Activated CD4-positive, alpha-beta T cell treated with anti-CD3 and anti-CD28 coated beads for 4 hours (primary cell): ENCODE measurements at places on chromosomes 6 and 20.
A peak's percentile ranks its signal among the peaks of the same experiment; 100 is the strongest.

GRCh38 chr6:33641144-33641543, 20.0 kb downstream of the ITPR3 start:
- no peak for DNase-seq

GRCh38 chr6:64985726-64986125, 721.3 kb downstream of the EYS start:
- DNase-seq = no peak

GRCh38 chr20:8616792-8617191, 452.1 kb upstream of the PLCB4 start:
- no peak for DNase-seq

GRCh38 chr6:35302604-35303241, 5.1 kb downstream of the DEF6 start:
- peak; percentile 92 for DNase-seq

DNA sequence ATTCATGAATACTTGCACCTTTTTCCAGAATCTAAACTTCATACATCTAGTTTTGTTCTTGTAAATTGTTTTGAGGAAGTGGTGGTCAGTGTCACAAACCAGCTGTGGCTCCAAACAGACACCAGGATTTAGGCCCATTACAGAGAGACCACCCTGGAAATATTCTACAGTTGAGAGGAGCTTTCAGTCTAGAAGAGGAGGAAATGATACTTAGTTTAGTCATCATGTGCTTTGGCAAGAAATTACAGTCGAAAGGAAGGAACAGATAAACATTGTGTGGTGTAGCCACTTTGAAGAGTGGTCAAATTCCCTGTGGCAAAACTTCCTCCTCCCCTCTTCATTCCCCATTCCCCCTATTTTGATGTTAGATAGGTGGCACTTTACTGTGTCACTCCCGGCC, 15.7 kb downstream of the DCBLD1 start:
- DNase-seq = no peak

DNA sequence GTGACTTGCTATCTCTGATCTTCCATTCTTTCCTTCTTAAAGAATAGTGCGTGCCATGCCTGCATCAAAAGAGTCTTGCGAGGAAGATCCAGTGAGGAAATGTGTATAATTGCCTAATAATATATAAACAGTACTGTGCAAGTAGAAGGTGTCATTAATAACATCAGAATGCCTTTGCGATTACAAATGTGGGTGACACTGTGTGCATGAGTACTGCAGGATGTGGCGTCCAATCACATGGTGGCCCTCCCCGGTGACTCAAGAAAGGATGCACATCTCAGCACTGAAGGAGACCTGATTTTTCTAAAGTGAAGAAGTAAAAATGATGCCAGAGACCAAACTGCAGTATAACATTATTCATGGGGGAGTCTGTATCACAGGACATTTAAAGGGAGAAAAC, 107.5 kb upstream of the EDN1 start:
- no peak for DNase-seq

- DNase-seq = peak; percentile 23
Measured at GRCh38 chr6:28134015-28134414, 7.7 kb upstream of the ZKSCAN8 start.

DNA sequence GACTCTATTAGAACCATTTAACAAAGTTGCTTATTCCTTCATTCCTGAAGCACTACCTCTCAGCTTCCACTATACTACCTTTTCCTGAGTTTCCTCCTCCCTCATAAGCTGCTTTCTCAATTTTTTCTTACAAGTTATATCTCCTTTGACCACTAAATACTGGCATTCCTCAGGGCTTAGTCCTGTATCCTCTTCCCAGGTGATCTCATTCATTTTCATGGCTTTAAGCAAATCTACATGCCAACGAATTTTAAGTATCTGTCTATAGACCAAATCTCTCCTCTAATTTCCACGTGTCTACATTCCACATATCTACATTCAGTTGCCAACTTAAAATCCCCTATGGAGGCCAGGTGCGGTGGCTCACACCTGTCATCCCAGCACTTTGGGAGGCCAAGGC, 134.7 kb downstream of the BTBD9 start:
- DNase-seq = no peak

DNA sequence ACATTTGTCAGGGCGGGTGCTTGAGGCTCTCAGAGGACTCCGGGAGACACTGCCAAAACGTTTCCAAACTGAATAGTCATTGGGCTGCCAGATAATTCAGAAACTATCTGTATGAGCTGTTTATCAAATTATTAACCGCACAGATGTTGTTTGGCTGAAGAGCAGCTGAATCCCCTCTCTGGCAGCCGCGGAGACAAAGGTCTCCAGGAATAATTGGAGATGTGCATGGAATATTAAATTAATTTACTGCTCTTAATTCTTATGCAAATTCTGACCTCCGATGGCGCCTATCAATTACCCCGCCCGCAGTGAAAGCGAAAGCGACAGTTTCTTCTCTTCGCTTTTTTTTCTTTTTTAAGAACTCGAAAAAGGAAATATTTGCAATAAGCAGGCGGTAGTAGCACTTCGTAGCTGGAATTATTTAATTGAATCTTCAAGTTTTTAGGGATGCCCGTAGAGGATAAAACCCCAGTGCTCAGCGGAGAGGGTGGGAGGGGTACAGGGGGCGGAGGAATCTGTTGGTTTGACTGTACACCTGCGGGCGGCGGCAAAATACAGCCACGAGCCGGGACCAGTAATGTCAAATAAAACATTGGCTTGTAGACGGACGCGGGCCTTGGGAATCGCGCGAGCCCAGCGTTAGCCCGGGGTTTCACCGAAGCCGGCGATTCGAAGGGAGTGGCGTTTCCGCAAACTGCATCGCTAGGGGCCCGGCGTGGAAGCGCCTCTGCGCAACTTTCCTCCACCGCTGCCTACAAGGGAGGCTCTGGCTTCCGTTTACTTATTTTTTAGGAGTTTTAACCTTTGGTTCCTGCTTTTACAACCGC, 6.2 kb downstream of the LINC00237 start:
- DNase-seq = no peak

- no peak for DNase-seq
Measured at GRCh38 chr6:151242420-151242861, 2.7 kb downstream of the AKAP12 start.

DNA sequence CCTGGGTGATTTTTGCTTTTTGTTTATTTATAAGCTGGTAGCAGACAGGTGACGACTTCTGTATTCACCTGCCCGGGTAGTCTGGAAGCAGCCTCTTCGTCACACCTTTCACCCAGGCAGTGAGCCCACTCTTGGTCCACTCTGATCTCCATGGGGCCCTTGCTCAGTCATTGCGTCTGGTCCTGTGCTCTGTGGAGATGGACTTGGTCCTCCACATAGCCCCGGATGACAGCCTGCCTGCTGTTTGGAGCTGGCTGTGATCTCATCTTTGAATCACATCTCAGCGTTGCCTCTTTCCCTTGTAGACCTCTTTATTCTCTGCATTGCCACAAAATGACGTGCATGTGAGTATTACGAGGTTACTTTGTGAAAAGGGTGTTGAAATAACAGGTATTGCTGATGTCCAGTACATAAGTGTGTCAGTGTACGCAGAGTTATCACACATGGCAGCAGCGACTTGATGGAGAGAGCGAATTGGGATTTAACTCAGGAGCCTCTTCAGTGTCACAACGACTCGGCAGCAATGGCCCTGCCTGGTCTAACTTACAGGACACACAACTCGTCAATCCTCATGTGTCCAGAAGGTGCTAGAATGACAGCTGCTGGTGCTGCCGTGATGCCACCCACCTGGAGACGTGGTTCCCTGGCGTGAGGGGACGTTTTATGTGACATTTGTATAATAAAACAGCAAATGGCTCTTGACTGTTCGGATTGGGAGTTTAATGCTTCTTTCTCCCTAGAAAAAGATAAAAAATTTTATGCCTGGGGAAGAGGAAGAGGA, 24.2 kb upstream of the FRMD1 start:
- DNase-seq = no peak

- no peak for DNase-seq
Measured at GRCh38 chr20:64203037-64203777, 39.0 kb downstream of the MYT1 start.
